ENCODE measurements at places on chromosomes 3 and 15.

DNA sequence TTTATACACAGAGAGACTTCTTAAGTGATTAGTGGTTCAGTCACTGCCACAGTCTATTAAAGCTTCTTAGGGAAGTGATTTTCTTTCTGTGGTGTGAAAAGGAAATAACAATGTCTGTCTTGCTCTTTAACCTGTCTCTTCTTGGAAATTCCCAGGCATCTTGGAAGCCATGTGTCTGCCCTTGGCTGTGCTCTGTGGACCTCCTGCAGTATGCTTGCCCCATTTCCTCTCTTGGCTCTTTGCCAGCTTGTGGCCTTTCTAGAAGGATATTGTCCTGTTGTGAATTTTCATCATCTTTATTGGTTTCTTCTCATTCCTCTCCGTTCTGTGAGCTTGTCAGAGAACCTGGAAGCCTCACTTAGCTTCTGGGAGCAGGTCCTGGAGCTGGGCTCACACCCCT, 338.4 kb upstream of the C2CD4B start:
- H3K27ac ChIP-seq: no peak overlapping the region
- H3K36me3 ChIP-seq: no peaks in the 10 kb centered on the region
- H3K27me3 ChIP-seq: no peaks in the 10 kb centered on the region
- DNase-seq: no peak

DNA sequence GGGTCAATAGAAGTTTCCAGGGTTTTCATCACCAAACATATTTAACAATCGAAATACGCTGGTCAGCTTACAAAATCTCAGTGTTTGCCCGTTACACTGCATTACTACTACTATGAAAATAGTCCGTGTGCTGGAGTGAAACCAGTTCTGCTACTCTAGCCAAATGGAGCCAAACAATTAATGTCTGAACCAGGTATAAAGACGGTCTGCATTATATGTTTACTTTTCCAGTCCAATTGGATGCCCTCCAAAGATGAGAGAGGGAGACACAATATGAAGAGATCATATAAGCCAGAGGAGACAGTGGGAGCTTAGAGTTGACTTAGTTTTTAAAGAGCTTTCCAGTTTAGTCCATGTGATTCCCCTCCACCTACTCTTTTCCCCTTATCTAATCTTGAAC, 6.3 kb upstream of the DUT start:
- H3K4me1 ChIP-seq: peaks cover 2% of the 10 kb centered on the region
- no peak overlapping the region for H3K27ac ChIP-seq
- no peak for DNase-seq
- H3K27me3 ChIP-seq: no peaks in the 10 kb centered on the region

DNA sequence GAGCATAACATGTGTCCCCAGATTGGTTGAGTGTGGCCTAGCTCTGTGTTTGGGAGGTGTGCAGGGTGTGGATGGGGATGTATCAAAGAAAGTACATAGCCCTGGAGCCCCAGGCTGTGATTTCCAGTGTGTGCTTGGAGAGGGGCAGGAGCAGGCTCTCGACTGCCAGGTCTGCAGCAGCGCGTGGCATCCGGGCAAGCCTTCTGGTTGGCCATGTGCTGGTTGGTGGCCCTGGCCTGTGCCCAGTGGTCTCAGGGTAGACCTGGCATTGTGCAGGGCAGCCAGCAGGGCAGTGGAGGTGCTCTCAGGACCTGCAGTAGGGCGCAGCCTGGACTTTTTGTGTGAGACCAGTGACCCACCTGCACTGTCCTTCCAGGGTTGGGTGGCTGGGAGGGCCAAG, 231.5 kb downstream of the UBE3A start:
- no peaks in the 10 kb centered on the region for H3K27me3 ChIP-seq
- no peak overlapping the region for H3K27ac ChIP-seq
- no peak for DNase-seq

GRCh38 chr3:156448300-156448699, 106.6 kb downstream of the SSR3 start:
- H3K27me3 ChIP-seq: no peaks in the 10 kb centered on the region
- DNase-seq: no peak
- H3K4me3 ChIP-seq: no peak overlapping the region
- H3K4me1 ChIP-seq: peaks cover 7% of the 10 kb centered on the region

DNA sequence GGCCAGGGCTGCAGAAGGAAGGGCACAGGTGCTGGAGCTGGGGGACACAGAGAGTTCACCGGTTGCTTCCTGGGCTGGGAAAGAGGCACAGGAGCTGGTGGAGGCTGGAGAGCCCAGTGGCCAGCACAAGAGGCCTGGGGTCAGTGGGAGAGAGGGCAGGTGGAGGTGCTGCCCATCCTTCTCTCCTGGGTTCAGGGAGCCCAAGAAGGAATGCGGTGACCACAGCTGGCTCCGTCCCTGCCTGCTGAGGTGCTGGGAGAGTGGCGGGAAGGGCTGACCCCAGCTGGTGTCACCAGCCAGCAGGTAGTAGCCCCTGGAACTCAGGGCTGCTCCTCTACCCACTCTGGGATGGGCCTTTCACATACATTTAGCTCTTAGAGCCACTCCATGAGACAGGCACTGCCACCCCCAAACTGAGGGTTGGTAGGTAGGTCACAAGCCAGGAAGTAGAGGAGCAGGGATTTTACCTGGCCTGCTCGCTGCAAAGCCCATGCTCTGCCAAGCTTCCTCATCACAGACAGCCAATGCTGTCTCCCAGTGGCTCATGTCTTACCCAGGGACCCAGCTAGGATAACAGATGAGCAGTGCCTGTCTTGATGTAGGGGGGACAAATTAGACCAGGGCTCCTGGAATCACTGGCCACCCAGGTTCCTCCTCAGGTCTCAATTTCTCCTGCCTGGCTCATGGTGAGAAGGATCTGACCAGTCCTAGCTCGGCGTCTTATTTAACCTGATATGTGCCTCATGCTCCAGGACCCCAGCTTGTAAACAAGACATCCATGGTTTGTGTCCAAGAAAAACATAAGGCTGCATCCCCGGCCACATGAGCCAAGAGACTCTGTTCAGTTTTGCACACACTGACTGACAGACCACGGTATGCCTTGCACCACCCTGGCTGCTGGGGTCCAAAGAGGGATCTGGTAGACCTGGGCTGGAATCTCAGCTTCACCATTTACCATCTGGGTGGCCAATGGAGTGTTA, 119.2 kb downstream of the CORO2B start:
- H3K27ac ChIP-seq: no peak overlapping the region
- H3K4me3 ChIP-seq: no peak overlapping the region
- no peaks in the 10 kb centered on the region for H3K36me3 ChIP-seq
- no peaks in the 10 kb centered on the region for H3K4me1 ChIP-seq

All from keratinocyte (primary cell).